Astrocyte of the hippocampus (primary cell): ENCODE measurements at places on chromosomes 12 and 14.

DNA sequence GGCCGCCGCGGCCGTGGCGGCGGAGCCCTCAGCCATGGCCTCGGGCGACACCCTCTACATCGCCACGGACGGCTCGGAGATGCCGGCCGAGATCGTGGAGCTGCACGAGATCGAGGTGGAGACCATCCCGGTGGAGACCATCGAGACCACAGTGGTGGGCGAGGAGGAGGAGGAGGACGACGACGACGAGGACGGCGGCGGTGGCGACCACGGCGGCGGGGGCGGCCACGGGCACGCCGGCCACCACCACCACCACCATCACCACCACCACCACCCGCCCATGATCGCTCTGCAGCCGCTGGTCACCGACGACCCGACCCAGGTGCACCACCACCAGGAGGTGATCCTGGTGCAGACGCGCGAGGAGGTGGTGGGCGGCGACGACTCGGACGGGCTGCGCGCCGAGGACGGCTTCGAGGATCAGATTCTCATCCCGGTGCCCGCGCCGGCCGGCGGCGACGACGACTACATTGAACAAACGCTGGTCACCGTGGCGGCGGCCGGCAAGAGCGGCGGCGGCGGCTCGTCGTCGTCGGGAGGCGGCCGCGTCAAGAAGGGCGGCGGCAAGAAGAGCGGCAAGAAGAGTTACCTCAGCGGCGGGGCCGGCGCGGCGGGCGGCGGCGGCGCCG lies 381 bp downstream of the YY1 start:
- peak; percentile 30 for DNase-seq

GRCh38 chr14:105160776-105161175 lies 7.8 kb downstream of the JAG2 start:
- DNase-seq = no peak

DNA sequence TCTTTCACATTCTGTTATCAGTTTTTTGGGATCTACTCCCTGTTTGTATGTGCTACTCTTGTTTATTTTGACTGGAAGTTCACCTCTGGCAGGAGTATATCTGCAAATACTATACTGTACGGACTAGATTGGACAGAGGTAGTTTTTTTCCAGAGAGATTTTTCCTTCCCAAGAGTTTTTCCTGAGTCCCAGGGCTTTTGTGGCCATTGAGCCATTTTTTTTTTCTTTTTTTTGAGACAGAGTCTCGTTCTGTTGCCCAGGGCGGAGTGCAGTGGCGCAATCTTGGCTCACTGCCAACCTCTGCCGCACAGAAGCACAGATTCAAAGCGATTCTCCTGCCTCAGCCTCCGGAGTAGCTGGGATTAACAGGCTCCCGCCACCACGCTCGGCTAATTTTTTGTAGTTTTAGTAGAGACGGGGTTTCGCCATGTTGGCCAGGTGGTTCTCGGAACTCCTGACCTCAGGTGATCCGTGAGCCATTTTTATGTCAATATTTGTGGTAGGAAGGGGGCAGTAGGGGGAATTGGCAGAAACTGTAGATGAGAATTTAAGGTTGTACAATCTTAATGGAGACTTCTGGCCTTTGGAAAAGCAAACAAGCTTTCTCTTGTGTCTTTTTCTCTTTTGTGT lies 19.4 kb downstream of the KTN1 start:
- DNase-seq = no peak

GRCh38 chr14:105015905-105016304 lies 5.0 kb downstream of the CDCA4 start:
- DNase-seq = no peak

GRCh38 chr14:22824711-22825359 lies 4.9 kb upstream of the MRPL52 start:
- DNase-seq = peak; percentile 96

GRCh38 chr12:83197483-83197914 lies 510.8 kb downstream of the TMTC2 start:
- no peak for DNase-seq

- no peak for DNase-seq
These were observed 193.3 kb downstream of the TMEM117 start for GRCh38 chr12:44029194-44029593.

DNA sequence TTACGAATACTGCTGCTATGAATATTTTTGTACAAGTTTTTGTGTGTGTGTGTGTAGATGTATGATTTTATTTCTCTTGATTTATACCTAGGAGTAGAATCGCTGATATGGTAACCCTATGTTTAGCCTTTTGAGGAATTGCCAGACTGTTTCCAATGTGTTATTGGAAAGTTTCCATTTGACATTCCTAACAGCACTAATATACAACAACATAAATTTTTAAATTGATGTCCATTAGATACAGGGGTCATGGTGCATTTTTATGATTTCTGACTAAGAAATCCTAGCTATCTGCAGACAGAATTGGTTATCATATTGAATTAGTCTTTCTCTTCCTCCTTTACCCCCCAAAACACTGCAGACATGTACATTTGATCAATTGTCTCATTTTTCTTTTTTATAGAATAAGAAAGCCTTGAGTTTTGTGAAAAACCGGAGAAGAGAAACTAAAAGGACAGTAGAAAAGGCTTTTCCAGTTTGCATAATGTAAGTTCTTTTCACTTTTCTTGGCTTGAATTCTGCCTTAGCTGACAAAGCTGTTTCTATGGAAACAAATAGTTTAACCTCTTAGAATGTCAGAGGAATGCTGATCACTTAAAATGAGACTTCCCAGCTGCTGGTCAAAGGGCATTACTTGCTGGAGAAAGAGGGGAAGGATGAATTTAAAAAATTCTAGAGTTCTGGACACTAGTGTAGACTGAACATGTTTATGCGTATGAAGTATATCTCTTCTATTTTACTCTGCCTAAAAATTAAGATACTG lies 28.2 kb downstream of the PALS1 start:
- peak; percentile 73 for DNase-seq

GRCh38 chr14:72213424-72213823 lies 281.2 kb downstream of the RGS6 start:
- DNase-seq = no peak

DNA sequence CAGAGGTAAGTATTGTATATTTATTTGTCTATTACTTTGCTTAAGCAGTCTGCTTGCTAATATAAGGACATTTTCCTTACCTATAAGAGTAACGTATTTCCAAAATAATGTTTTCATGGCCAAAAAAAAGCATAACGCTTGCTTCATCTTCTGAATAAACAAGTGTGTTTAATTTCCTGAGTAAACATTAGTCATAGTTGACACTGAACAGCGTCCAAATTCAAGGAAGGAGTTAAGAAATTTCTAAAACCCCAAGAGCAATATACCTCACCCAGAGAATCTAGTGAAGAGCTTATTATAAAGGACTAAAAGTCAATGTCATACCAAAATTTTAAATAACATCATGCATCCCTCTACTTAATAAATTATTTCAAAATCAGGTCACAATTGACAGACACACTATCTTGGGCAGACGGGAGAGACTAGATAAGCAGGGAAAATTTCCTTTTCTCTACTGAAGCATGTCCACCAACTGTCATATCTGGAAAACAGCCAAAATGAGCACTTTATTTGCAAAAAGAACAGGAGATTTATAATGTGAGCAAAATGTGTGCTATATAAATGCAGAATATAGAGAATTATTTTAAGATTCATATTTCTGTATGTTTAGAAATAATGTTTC lies 25.1 kb downstream of the ANKS1B start:
- peak; percentile 23 for DNase-seq

DNA sequence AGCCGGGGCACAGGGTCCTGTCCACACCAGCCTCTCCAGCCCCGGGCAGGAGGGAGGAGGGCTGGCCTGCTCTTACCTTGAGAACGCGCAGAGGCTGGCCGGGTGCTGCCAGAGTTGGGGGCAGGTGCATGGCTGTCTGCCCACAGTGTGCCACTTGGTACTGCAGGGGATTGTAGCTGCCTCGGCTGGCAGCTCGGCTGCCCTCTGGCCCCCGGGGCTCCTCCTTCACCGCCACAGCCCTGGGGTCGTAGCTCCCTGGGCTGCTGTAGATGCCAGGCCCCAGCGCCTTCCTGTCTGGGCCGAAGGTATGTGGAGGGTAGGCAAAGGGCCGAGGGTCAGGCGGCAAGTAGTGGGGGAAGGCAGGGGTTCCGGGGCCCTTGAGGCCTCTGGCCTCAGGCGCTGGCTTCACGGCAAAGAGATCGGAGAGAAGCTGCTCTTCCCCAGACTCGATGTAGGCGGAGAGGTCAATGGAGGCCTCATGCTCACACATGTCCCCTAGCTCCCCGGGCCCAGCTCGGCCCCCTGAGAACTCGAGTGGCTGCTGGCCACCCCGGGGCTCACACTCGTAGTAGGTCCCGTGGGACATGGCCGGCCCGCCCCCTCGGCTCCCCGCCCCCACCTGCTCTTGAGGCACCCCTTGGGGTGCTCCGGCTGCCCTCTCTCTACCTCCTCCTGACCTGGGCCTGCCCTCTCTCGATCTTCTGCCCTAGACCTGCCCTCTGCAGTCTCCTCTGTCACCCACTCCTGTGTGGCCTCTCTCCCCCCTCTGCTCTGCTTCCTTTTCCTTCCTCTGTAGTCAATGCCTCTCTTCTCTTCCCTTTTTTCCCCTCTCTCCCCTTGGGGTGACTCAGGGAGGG lies at the start of gene CEBPE:
CEBPE (minus strand) TSS at position 750 of the 857 bp plus-strand sequence; CDS start at position 586, 164 bp downstream.
- no peak for DNase-seq

DNA sequence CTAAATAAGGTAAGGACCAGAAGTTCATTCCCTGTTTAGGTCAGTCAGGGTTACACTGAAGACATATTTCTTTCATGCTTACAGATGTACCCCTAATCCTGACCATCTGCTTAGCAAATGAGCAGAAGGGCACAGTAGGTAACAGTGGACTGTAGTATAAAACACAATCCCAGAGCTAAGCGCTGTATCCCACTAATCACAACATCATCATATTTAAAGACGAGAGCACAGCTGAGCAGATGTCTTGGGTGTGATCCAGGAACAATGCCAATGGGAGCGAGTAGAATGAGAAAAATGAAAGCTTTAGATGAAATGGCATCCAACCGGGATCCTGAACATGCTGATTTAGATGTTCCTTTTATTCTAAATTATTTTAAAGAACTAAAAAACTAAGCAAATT lies 213.4 kb downstream of the CCER1 start:
- DNase-seq = no peak

DNA sequence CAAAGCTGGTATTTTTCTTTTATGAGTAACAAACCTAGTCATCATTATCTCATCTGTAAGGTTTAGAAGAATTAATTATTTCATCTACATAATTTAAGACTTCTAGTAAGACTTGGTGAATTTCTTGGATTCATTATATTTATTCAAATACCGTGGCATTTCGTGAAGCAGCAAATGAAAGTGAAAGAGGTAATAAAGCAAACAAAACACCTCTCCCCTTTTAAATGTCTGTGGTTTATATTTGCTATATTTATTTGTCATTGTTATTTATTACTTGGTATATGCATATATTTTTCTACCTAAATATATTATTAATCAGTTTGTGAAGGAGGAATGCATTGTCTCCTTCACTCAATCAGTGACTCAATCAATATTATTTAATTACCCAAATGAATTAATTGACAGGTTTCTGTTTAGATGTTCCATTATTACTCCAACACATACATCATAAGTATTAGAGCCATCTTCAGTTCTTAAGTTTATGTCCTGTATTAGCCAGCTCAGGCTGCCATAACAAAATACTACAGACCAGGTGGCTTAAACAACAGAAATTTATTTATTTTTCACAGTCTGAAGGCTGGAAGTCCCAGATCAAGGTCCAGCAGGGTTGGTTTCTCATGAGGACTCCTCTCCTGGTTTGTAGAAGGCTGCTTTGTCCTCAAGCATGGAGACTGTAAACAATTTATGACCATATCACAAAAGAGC lies 6.6 kb downstream of the CFAP54 start:
- no peak for DNase-seq

DNA sequence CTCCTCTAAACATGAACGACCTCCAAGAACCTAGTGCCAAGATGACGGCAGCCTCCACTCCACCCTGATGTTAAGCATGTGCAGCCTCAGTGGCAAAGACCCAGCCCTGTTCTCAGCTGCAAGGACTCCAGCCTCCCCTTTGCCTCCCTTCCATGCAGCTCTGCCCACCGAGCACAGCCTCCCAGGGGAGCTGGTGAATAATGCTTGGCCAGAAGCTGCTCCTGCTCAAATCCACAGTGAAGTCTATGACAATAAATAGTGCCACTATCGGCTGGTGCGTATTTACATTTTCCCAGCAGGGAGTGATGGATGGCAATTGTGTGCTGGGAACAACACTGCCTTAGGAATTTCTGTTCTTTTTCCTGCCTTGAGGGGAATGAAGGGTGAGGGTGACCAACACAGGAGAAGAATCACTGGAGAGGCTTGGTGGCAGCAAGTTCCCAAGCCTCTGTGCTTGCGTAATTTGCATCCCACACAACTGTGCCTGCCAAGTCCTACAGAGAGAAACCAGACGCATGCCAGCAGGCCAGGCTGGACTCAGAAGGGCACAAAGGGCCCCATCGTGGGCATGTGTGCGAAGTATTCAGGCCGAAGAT lies 29.9 kb upstream of the TC2N start:
- peak; percentile 91 for DNase-seq

DNA sequence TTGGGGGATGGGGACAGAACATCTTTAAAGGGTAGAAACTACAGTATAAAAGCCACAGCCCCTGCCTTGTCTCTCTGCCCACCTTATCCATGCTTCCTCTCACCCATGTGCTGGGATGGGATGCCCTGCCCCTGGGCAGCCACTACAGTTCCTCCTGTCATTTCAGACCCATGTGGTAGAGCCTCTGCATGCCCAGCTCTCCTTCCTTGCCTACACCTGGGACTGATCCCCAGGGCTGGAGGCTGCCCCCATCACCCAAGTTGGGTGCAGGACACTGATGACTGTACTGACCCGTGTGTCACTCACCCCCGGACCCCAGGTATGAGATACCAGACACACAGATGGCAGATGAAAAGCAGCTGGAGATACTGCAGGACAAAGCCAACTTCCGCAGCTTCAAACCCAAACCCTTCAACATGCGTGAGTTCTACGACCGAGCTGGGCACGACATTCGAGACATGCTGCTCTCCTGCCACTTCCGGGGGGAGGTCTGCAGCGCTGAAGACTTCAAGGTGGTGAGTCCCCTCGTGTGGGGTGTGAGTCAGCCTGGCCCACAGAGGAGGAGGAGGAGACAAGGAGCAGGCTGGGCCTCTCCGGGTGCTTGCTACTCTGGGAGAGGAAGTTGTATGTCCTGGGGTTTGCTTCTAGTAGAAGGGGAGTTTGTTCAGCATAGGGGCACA lies 2.2 kb downstream of the ASIC1 start:
- DNase-seq = peak; percentile 48

GRCh38 chr12:76189851-76190250 lies 105.4 kb upstream of the NAP1L1 start:
- no peak for DNase-seq

- DNase-seq = no peak
These were observed 35.1 kb upstream of the BATF start for GRCh38 chr14:75487155-75487671.
